ENCODE measurements at places on chromosomes 2 and 18.

- no peak for DNase-seq
These were observed 1396.1 kb downstream of the DPP10 start for GRCh38 chr2:115838539-115838938.

- DNase-seq: no peak
These were observed 172.1 kb downstream of the SETBP1 start for GRCh38 chr18:44852818-44853217.

- DNase-seq: no peak
These were observed 276.8 kb upstream of the HDAC4 start for GRCh38 chr2:239677453-239678185.

DNA sequence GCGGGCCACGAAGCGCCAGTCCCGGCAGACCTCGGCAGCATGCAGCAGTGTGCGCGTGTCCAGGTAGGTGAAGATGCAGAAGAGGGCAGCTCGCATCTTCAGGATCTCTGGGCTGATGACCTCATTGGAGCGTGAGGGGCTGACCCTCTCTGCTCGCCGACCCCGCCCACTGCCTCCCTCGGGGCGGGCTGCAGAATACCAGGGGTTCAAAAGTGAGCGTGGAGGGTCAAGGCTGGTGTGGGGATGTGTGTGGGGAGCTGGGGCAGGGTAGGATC, 20.0 kb downstream of the FBXO41 start:
- no peak for DNase-seq

DNA sequence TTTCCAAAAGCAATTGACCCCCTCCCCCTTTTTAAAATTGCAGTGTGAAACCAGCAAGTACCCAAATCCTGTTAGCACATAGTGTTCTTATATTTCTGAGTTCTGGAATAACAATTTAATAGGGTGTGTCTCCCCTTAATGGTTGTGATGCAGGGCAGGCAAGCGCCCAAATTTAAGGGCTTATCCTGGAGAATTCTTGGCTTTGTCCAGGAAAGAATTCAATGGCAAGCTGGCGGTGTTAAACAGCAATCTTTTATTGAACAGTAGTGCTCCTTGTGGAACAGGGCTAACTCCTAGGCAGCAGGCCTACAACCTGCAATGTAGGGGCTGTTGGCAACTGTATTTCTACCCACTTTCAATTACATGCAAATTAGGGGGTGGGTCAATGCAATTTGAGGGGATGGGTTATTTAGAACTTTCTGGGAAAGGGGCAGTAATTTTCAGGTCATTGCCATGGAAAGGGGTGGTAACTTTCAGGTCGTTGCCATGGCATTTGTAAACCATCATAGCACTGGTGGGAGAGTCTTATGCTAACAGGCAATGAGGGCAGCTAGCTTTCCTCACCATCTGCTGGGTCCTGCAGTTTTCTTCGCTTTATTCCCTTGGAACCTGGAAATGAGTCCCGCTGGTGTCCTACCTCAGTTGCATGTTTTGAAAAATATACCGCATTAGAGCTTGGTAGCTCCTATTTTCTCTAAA, 149.0 kb upstream of the KCTD1 start:
- no peak for DNase-seq

DNA sequence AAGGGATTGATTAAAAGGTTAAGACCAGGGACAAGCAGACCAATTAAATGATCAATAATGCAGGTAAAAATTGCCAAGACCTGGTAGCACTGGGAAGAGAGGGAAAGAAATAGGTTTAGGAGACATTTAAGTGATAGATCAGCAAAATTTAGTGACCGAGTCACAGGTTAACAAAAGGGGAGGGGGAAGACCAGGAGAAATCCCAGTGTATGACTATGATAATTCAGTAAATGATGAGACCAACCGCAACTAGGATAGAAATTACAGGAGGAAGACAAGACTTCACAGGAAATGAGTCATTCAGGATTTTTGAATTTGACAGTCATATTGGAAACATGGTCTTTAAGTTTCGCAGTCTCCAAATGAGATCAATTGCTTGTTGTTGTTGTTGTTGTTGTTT, 62.9 kb downstream of the COBLL1 start:
- no peak for DNase-seq

DNA sequence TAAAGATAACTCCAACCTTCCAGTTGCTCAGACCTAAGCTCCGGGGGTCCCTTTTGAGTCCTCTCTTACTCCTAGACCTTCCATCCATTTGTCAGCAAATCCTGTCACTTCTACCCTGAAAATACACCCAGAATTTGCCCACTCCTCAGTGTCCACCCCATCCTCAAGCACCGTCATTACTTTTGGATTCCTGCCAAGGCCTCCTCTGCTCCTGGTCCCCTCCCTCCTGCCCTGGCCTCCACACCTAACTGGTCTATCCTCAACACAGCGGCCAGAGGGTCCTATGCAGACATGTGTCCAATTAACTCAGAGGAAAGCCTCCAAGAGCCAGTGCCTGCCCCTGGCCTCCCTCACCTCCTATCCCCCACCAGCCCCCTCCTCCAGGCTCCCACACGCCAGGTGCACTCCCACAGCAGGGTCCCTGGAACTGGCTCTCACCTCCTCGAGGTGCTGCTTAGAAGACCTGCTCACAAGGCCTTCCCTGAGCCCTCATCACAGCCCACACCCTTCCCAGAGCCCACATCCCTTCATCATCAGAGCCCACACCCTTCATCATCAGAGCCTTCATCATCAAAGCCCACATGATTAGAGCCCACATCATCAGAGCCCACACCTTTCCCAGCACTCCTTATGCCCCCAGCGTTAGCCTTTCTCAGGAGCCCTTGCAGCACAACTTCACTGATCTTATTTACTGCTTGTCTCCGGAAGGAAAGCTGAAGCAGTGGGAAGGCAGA, 20.4 kb downstream of the FAM178B start:
- DNase-seq: no peak

DNA sequence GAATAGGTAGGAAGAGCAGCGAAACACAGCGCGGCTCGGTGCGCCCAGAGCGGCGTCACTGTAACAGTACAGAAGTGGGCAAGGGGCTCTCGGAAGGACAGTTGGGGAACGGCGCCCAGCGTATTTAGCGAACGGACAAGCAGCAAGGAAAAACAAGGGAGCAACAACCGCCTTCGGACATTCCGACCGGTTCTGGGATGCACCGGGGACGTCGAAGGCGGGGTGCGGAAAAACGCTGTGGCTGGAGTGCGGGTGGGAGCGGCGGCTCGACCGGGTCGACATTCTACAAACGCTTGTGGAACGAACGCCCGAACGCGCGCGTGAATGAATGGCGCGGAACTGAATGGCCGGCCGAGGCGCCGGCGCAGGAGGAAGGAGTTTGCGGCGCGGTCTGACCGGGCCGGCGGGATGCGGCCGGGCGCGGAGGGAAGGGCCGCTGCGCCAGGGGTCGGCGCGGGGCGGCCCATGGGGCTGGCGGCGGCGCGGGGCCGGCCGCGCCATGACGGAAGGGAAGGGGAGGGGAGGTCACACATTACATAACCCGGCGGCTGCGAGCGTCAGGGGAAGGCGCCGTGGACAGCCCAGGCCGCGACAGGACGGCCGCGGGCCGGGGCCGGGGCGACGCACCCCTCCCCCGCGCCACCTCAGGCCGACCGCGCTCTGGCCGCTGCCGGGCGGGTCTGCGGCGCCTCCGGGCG, 605 bp downstream of the REV1 start:
- no peak for DNase-seq

DNA sequence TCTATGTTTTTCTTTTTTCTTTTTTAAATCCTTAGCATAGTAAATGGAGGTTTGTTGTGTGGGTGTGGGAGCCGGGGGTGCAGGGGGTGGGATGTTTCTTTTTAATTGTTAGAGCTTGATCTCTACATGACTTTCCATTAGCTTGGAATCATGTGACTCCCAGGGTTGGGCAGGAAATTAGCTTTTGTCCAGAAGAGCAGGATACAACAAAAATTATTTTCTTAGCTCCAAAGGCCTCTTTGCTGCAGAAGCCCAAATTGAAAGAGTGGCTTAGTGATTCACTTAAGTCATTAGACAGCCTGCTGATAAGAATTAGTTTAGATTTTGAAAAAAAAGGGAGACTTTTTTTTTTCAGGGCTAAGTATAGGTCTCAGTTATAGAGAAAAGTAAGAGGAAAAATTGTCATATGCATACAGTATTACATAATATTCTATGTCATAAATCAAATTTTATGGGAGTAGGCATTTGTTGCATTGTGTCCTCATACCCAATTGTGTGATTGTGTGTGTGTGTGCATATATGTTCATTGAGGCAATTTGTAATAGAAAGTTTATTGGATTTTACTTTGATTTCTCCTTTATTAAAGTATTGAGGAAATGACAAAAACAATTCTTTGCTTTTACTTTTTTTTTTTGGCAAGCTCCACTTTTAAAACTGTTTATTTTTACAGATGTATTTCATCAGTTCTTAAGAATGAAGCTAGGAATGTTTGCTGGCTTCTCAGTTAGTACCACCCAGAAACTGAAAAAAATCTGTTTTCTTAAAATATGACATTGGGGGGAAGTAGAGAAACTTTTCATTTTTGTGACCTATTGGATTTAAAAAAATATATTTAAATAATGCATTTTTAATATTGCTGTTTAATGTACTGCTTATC, 47.4 kb downstream of the TSPYL6 start:
- DNase-seq: peak; percentile 21

DNA sequence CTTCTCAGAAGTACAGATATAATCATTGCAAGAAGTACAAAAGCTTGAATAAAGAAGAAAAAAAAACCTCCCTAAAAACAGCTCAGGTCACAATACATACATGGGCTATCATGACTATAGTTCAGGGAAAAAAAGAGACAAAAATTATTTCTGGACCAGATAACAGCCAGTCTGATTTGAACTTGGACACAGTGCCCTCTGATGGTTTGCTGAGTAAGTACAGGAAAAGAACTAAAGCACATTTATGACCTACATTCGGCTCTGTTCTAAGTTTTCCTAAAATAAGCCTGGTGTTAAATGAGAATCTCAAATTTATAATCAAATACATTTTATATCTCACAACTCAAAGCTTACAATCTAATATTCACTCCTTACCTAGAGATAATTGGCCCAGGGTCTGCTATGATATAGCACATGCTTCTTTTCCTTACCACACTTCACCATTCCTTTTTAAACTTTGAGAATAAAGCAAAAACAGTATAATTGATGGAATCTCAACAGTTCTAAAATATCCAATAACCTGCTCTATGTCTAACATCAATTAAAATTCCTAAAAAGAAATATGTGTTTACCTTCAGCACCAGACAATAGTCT, 81.1 kb downstream of the RAPH1 start:
- peak; percentile 12 for DNase-seq

- DNase-seq: no peak
These were observed 1.0 kb downstream of the PSTPIP2 start for GRCh38 chr18:46070815-46071652.

DNA sequence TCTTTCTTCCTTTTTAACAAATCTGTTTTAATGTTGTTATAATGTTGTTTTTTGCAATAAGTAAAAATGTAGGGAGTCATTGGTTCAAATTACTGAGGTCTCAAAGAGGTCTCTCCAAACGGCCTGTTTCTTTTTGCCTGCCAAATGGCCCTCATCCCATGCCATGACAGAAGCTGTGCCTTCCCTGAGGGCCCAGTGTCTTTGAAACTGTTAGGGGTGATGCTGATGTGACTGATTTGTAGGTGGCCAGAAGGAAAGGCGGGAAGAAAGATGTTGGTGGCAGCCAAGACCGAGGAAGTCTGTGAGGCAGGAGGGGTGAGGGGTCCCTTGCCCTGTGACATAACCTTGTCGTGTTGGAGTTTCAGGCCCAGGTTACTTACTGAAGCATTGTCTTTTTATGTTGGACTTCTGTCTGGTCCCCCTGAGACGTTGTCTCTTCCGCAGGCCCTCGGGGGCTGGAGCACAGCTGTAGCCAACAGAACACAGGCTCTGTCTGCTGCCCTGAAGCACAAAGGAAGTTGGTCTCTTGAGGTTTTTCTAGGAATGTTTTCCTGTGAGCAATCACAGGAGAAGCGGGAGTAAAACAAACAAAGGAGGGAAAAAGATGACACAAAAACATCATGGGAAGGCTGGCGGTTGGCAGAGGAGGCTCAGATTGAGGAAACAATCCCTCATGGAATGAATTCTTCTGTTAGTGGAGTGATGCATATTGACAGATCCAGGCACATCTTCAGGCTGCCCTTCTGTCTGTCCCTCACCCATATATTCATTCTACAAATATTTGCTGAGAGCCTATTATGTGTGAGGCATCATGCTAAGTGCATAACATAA, 4.9 kb upstream of the ST3GAL5 start:
- peak; percentile 52 for DNase-seq

- DNase-seq: no peak
These were observed 4.2 kb downstream of the SLC25A12 start for GRCh38 chr2:171889808-171890207.

DNA sequence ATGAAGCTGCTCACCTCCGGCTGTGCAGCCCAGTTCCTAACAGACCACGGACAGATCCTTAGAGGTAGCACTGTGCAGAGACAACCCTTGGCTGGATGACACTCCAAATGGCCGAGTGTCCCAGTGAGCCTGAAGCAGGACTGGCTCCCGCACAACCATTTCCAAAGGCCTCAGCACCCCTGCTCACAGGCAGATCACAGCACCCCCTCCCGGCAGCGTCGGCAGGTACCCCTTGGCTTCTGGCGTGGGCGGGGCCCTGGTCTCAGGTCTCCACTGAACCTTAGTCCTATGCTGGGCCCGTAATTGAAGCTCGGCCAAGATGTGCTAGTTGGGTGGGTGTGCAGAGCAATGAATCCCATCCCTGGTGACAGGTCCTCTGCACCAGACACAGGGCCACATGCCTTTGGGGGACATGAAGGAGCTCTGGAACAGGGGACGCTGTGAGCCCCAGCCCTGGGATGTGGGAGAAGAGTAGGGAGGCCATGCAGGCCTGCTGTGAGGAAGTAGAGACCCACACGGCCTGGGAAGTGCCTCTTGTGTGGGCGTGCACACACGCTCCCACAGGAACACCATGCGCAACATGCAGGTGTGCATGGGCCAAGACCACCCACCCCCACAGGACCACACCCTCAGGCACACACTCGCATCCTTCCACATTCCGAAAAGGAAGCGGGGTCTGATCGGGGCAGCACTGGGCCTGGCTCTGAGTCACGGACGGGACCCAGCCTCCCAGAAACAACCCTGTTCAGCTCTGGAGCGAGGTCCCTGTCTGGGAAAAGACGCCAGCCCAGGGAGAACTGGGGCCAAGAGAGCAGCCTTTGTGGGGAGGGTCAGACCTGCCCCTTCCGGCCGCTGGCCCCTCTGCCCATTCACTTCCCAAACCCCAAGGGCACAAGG, 2.8 kb downstream of the DUSP2 start:
- DNase-seq: no peak

DNA sequence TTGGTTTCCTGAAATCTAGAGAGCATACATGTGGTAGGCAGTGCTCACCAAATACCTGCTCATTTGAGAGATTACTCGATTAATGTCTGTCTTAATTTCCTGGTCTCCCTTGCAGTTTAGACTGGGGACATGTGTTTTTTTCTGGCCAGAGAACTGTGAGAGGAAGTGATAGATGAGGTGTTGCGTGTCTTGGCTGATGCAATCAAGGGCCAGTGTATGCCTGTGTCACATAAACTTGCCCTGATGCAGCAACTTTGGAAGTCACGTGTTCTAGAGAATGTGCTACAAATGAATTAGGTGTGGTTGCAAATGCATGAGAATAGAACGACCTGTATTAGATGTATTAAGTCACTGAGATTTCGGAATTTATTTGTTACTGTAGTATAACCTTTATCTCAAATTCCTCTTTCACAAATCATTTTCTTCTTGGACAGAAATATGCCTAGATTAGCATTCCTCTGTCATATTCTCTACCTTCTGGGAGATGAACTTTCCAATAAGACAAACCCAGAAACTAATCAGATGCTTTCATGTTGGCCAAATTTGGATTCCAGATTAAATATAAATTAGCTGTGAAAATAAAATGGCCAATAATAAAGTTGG, 9.9 kb upstream of the IL1A start:
- DNase-seq: no peak

GRCh38 chr2:14998546-14998945, 366.0 kb downstream of the LRATD1 start:
- DNase-seq: no peak
